ENCODE measurements at places on chromosomes 16 and 17. TPM values are rescaled to one million over a fixed set of nuclear protein-coding genes. Genes with fewer than 3 reads are reported as not detected.

DNA sequence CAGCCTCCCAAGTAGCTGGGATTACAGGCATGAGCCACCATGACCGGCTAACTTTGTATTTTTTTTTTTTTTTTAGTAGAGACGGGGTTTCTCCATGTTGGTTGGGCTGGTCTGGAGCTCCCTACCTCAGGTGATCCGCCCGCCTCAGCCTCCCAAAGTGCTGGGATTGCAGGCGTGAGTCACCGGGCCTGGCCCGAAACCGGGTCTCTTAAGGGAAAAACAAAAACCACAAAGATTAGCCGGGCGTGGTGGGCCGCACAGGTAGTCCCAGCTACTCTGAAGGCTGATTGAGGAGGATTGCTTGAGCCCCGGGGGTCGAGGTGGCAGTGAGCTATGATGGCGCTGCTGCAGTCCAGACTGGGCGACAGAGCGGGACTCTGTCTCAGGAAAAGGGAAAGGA lies 19.9 kb upstream of the RBL2 start:
- no peaks in the 10 kb centered on the region for H3K36me3 ChIP-seq
- no peaks in the 10 kb centered on the region for H3K4me1 ChIP-seq
- no peak overlapping the region for H3K27ac ChIP-seq
- H3K27me3 ChIP-seq = no peaks in the 10 kb centered on the region
- no peak overlapping the region for H3K4me3 ChIP-seq

DNA sequence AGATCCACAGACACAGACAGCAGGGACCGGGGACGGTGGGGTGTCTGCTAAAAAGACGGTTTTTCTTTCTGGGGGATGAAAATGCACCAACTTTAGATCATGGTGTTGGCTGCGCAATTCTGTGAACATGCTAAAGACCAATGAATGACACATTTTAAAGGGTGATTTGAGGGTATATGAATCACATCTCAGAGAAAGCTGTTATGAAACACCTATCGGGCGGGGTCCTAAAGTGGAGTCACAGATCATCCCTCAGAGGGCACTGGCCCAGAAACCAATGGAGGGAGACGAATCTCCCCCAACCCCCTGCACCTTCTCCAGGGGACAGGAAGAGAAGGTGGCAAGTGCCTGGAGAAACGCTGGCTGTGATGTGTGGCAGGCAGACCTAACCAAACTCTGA lies 26.0 kb downstream of the KLHDC4 start:
- no peaks in the 10 kb centered on the region for H3K4me1 ChIP-seq
- H3K4me3 ChIP-seq = no peak overlapping the region
- H3K27me3 ChIP-seq = no peaks in the 10 kb centered on the region
- DNase-seq = no peak
- H3K36me3 ChIP-seq = peaks cover 6% of the 10 kb centered on the region
- H3K27ac ChIP-seq = no peak overlapping the region

DNA sequence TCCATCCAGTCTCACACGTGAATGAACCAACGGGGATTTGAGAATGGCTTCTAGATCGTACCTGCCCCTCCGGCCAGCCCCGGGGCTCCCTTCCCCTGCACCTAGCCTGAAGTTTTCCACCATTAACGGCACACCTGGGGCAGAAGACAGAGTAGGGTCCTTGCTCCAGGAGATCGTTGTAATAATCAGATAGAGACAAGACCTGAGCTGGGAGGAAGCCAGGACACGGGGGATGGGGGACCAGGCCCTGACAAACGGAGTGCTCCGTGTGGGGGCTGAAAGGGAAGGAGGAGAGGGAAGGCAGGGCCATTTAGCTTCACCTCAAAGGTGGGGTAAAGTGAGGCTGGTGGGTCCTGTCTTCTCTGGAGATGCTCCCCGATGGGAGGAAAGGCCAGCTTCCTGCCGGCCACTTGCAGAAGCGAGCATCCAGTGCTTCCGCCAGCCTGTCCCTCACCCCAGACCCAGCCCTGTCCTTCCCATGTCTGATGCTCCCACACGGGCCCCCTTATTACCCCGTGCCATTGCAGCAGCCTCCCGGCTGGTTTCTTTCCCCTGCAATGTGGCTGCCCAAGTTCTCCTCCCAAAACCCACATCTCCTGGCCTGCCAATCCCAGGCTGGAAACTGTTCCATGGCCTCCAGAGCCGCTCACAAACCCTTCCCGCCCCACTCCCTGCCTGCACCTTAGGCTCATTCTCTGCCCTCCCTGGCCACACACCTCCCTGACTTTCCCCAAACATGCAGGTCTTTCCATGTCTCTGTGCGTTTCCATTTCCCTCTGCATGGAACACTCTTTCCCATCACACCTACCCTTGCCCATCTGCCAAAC lies 79.3 kb downstream of the MRC2 start:
- DNase-seq = no peak
- H3K36me3 ChIP-seq = no peaks in the 10 kb centered on the region
- H3K27ac ChIP-seq = no peak overlapping the region
- no peak overlapping the region for H3K4me3 ChIP-seq
- H3K27me3 ChIP-seq = peaks cover 6% of the 10 kb centered on the region
- H3K4me1 ChIP-seq = no peaks in the 10 kb centered on the region

DNA sequence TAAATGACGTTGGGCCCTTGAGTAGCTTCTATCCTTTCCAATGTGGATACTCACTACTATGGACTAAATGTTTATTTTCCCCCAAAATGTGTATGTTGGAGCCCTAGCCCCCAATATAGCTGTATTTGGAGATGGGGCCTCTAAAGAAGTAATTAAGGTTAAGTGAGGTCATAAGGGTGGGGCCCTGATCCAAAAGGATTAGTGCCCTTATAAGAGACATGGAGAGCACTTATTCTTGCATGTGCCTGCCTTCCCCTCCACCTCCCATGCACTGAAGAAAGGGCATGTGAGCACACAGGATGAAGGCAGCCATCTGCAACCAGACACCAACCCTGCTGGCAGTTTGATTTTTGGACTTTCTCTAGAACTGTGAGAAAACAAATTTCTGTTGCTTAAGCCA lies 115.7 kb upstream of the MED13 start:
- no peaks in the 10 kb centered on the region for H3K36me3 ChIP-seq
- H3K4me1 ChIP-seq = no peaks in the 10 kb centered on the region
- no peaks in the 10 kb centered on the region for H3K27me3 ChIP-seq
- H3K27ac ChIP-seq = no peak overlapping the region
- no peak overlapping the region for H3K4me3 ChIP-seq

- H3K36me3 ChIP-seq = no peaks in the 10 kb centered on the region
- H3K27ac ChIP-seq = no peak overlapping the region
- no peak for DNase-seq
- peak overlapping the region; percentile 27 for H3K4me3 ChIP-seq
- H3K27me3 ChIP-seq = peaks cover 3% of the 10 kb centered on the region
- H3K4me1 ChIP-seq = peaks cover 23% of the 10 kb centered on the region
These were observed 4.2 kb downstream of the TRADD start for GRCh38 chr16:67155295-67156142.

- H3K4me1 ChIP-seq = no peaks in the 10 kb centered on the region
- H3K4me3 ChIP-seq = no peak overlapping the region
- H3K36me3 ChIP-seq = no peaks in the 10 kb centered on the region
- no peaks in the 10 kb centered on the region for H3K27me3 ChIP-seq
These were observed 461.0 kb upstream of the C16orf82 start for GRCh38 chr16:26605626-26606271.

The TMEM88 gene
- 31.2 TPM for total RNA-seq

DNA sequence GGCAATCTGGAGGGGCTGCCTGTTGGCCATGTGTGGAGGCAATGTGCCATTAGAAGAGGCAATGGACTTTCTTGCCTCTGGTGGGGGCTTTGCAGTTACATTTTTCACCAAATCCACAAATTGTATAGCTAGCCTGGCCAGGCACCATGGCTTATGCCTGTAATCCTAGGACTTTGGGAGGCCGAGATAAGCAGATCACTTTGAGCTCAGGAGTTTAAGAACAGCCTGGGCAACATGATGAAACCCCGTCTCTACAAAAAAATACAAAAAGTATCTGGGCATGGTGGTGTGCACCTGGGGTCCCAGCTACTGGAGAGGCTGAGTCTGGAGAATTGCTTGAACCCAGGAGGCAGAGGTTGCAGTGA lies 2.7 kb upstream of the RNF112 start:
- no peaks in the 10 kb centered on the region for H3K36me3 ChIP-seq
- DNase-seq = no peak
- no peak overlapping the region for H3K27ac ChIP-seq
- H3K4me3 ChIP-seq = no peak overlapping the region
- no peaks in the 10 kb centered on the region for H3K4me1 ChIP-seq
- no peaks in the 10 kb centered on the region for H3K27me3 ChIP-seq

DNA sequence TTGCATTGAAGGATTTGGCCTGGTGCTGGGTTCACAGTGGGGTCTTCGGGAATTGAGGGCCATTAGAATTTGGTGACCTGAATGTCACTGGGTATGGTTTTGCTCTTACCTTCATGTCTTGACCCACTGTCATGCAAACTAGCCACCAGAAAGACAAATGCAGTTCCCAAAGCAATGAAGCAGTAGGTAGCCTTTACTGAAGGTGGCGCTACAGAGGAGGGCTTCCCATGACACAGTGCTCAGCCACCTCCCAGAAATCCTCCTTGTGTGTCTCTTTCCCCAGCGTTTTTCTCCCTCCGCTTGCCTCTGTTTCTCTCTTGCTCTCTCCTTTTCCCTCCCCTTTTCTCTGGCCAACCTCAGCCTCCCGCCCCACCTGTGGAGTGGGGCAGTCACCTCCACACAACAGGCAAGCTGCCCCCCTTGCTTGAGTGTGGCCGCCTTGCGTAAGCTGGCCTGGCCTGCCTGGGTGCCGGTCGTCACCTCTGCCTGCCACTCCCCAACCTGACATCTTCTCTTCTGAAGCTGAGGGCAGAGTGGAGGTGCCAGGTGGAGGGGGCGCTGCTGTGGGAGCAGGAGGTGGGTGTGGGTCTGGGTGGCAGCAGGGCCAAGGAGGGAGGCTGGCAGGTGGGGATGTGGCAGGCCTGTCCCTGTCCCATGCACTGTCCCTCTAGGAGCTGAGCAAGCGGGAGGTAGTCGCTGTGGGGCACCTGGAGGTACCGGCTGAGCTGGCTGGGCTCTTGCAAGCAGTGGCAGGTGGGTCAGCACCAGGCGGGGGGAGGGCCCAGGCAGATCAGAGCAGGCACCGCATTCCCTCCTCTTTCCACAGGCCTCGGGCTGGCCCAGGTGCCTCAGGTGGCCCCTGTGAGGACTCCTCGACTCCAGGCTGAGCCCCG lies 34.7 kb downstream of the MYO15A start:
- H3K27me3 ChIP-seq = no peaks in the 10 kb centered on the region
- H3K27ac ChIP-seq = no peak overlapping the region

The PRSS21 gene
- total RNA-seq = not detected

DNA sequence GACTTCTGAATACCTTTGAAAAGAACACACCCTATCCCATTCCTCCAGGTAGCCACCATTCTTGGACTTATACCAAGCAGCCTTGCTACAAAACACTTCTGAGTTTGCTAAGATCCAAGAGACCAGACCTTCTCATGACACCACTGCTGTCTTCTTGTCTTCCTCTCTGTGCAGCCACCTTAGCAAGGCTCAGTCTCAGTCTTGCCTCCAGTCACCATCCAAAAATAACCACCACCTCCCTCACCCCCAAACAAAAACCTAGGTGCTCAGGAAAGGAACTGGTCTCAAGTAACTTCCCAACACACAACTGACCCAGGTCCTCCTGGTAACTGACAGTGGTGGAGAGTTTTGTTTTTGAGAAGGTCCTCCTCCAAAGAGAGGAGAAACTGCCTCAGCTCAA lies 90.9 kb upstream of the CORO6 start:
- no peaks in the 10 kb centered on the region for H3K27me3 ChIP-seq
- no peaks in the 10 kb centered on the region for H3K36me3 ChIP-seq

GRCh38 chr17:50967795-50968194 lies 101.6 kb upstream of the TOB1 start:
- H3K4me1 ChIP-seq = peaks cover 13% of the 10 kb centered on the region
- DNase-seq = no peak
- no peak overlapping the region for H3K4me3 ChIP-seq
- H3K27ac ChIP-seq = peak overlapping the region; percentile 1
- no peaks in the 10 kb centered on the region for H3K27me3 ChIP-seq

The KRTAP2-3 gene
- total RNA-seq = not detected

The C17orf78 gene
- not detected for total RNA-seq

DNA sequence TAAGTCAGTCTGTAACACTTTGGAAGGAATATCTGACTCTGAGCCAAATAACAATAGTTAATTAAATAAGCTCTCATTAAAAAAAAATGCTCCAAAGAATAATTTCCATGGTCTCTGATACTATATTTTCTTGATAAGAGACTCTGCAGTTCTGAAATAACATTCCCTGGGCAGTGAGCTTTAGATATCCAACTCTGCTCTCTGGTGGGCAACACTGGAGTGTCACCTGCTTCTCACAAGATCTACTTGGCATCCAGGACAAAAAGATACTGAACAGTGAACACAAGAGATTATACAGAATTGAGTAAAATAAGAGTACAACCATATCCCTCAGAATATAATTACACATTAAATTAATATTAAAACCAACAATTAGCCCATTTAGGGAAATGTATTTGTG lies 13.7 kb downstream of the BLMH start:
- H3K4me1 ChIP-seq = no peaks in the 10 kb centered on the region
- H3K27me3 ChIP-seq = no peaks in the 10 kb centered on the region
- H3K4me3 ChIP-seq = no peak overlapping the region
- H3K27ac ChIP-seq = no peak overlapping the region
- DNase-seq = no peak

DNA sequence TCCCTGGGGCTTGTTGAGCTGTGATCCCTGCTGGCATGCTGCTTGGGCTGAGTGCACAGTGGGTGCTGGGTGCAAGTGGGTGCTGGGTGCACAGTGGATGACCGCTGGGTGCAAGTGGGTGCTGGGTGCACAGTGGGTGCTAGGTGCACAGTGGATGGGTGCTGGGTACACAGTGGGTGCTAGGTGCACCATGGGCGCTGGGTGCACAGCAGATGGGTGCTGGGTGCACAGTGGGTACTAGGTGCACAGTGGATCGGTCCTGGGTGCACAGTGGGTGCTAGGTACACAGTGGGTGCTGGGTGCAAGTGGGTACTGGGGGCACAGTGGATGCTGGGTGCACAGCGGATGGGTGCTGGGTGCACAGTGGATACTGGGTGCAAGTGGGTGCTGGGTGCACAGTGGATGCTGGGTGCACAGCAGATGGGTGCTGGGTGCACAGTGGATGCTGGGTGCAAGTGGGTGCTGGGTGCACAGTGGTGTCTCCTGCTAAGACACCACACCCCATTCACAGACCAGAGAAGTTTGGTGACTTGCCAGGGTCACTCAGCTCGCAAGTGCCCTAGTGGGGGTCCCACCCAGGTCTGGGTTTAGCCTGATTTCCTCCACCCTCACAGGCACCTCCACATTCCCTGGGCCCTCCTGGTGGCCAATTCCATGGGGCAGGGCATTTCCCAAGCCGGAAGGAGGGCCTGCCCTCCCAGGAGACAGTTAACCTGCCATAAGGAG lies 33.5 kb downstream of the ZFPM1 start:
- H3K4me1 ChIP-seq = no peaks in the 10 kb centered on the region
- no peaks in the 10 kb centered on the region for H3K36me3 ChIP-seq
- no peak for DNase-seq
- H3K27me3 ChIP-seq = peaks cover 12% of the 10 kb centered on the region
- no peak overlapping the region for H3K27ac ChIP-seq
- H3K4me3 ChIP-seq = no peak overlapping the region
